Renal cortical epithelial cell (primary cell): ENCODE measurements at places on chromosomes 2 and 18.

- peak; percentile 31 for DNase-seq
Observed at GRCh38 chr18:45275367-45276113, 339.7 kb upstream of the SLC14A2 start.

DNA sequence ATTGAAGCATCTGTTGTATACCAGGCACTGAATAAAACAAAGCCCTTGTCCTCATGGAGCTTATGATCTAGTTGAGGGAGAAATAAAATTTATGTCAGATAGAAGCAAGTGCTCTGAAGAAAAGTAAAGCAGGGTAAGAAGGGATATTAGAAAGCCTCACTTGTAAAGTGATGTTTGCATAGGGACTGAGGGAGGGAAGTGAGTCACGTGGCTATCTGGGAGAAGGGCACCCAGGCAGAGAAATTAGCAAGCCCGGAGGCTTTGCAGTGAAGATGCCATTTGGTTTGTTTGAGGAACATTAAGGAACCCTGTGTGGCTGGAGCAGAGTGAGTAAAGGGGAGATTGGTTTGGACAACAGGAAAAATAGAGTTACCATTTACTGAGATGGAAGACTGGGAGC is 52.1 kb downstream of the RBBP8 start:
- peak; percentile 63 for DNase-seq

- no peak for DNase-seq
Observed at GRCh38 chr2:97848306-97848705, 134.9 kb downstream of the ZAP70 start.

DNA sequence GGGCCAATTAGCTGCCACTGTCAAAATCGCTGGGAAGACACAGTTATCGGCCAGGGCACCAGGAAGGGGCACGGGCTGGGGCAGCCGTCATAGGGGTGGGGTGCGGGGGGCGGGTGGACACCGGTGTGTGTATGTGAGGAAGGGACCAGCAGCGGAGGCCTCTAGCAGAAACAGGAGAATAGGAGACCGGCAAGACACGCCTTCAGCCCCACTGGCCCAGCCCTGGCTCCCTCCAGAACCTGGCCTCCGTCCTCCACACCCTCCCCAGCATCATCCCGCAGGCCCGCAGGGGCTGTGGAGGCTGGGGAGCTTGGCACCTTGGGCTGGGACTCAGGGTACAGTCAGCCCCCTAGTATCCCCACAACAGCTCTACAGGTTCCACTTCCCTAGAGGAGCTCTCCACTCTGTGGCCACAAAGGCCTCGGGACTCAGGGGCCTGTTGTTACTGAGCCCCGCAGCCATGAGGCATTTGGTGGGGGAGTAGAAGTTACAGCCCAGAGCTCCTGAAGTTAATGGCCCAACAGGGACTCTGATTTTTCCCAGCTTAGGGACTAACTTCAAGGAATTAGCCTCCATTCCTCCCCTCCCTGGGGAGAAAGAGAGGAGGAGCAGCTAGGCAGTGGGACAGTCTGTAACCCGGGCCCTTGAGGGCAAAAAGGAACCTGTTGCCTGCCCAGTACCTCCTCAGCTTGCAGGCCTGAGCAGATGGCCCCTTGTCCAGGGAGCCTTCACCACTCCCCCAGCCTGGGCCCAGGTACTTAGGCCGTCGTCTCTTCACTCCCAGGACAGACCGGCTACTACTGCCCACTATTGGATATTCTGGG is 19.9 kb downstream of the SH2D6 start:
- DNase-seq = peak; percentile 47

GRCh38 chr18:2186967-2187366 is 384.3 kb downstream of the METTL4 start:
- no peak for DNase-seq

- no peak for DNase-seq
Observed at GRCh38 chr18:62091487-62092120, 95.3 kb downstream of the PIGN start.

DNA sequence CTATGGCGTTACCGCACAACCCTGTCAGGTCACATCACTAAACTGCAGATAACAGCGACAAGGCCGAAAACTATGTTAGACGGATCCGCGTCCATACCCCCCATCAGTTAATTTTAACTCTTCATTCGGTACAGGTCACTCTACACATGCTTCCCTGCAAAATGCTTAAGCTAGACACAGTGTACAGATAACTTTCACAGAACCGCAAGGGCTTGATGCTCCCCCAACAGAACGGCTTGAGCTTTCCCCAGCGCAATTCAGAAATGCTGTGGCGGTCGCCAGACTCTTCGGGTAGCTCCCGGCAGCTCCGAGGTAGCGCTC is 283 bp upstream of the RBBP8 start:
- no peak for DNase-seq

GRCh38 chr2:69309351-69310110 is 77.5 kb downstream of the GFPT1 start:
- no peak for DNase-seq

DNA sequence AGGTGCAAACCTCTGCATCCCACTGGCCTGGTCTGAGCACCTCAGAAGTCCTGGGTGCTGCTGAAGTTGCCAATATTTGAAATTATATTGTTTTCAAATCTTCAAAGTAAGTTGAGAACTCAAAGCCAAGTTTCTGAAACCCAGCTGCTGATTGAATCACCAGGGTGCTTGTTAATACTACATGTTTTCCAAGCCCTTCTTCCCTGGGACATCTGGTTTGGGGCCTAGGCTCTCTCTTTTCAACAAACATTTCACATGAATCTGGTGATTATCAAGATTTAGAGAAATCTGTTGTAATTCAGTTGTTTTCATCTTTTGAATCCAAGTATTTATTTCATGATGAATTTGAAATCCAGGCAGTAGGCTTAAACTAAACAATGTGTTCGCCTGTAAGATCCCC is 24.4 kb downstream of the MLPH start:
- DNase-seq = no peak

- DNase-seq = no peak
Observed at GRCh38 chr2:69798909-69799526, 30.4 kb upstream of the GMCL1 start.

- peak; percentile 43 for DNase-seq
Observed at GRCh38 chr2:31337860-31338259, 76.7 kb downstream of the XDH start.

DNA sequence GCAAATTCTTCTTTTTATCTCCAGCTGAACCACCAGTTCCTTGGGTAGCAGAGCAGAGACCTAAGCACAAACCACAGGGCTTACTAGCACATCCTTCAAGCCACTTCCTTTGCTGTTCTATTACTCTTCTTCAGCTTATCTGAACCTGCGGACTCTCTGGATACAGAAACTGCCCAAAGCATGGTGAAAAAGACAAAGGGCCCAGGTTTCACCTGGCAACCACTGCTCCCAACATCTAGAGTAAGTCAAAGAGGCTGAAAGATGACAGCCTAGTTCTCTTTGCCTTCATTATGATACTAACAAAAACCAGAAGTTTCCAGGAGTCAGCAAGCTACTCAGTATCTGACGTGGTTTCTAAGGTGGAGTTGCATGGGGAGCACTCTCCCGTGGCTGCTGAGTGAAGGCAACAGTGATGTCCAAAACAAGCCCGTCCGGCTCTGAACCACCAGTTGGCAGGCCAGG is 43.4 kb downstream of the KANSL3 start:
- no peak for DNase-seq

DNA sequence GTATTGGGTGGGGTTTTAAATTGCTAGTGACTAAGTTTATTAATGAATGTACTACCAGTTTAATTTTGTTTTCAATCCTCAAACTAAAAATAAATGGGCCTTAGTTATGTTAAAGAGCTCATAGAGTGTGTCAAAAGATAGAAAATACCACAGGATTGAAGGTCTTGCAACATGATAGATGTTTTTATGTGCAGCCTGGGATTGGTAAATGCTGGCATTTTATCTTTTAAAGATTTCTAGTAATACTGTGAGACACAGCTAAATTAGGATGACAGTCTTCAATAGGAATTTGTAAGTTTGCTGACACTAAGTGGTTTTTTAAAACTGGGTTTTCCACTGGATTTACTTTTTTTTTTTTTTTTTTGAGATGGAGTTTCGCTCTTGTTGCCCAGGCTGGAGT is 122.3 kb downstream of the HAUS1 start:
- peak; percentile 32 for DNase-seq

DNA sequence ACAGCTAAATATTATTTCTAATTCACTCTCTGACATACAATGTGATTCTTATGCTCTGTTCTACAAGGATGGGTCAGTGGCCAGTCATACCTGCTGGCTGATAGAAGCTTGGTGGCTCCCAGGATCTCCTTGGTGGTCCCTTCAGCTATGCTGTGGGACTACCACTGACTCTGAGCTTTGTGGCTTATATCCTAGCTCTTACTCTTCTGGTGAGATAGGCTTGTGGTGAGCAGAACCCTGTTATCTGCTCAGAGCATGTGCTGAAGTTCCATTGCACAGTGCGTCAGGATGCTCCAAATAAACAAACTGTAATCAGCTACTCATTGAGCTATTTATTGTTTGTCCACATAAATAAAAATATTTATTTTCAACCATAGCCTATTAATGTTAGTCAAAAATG is 51.7 kb downstream of the MFSD6 start:
- no peak for DNase-seq

DNA sequence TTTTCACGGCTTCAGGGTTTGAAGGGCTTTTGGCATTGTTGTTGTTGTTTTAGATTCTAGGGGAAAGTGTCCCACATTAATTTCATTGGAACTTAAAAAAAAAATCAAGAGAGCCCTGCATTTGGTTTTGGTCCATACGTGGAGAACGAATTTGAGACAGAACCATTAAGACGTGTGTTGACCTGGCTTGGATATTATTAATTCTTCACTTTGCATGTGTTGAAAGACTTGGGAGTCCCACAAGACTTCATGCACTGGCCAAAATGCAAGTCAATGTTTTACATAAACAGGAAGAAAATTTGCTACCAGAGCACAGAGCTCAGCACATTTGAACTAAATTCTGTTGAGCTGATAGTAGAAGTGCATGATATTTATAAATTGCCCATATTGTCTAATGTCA is 761.2 kb upstream of the ACVR2A start:
- DNase-seq = no peak

DNA sequence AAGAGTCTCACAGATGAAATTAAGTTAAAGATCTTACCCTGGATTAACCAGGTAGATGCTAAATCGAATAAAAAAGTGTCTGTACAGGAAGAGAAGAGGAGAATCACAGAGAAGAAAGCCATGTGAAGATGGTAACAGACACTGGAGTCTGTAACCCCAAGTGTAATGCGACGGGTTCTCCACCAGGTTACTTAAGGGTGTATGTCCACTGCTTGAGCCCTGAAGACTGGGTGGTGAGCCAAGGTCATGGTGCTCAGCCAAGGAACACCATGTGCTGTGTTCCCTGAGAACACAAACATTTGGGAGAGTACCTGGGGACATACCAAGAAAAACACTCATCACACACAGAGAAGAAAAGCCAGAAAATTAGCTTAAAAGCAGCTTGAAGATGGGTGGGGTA is 8.2 kb upstream of the ACADL start:
- no peak for DNase-seq

- no peak for DNase-seq
Observed at GRCh38 chr2:7205151-7205830, 288.1 kb downstream of the RNF144A start.

GRCh38 chr2:239600650-239601049 is 199.8 kb upstream of the HDAC4 start:
- no peak for DNase-seq

DNA sequence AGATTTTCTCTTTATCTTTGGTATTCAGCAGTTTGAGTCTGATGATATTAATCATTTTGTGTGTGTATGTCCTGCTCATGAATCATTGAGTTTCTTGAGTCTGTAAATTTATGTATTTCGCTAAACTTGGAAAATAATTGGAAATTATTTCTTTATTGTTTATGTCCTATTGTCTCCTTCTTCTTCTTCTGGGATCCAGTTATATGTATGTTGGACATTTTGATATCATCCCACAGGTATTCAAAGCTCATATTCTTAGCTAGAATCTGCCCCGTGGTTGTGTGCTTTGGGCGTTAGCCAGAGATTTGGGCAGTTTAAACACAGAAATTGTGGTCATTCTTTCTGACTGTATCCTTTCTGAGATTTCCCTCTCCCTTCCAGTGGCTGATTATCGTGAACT is 243.0 kb upstream of the SPRED2 start:
- no peak for DNase-seq

DNA sequence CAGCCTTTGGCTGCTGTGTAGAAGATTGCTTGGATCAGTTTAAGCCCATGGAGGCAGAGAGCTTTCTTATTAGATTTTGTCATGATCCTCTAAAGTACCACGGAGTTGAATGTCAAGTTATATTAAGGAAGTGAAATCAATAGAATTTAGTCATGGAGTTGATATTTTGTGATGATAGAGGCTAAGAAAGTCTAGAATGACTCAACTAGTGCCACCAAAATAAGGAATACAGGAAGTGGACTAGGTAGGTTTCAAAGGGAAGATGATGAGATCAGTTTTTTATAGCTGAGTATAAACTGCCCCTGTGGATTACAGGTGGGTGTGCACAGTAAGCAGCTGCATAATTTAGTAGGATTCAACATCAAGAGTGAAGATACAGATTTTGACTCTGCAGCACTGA is 25.2 kb downstream of the FBXO36 start:
- no peak for DNase-seq

DNA sequence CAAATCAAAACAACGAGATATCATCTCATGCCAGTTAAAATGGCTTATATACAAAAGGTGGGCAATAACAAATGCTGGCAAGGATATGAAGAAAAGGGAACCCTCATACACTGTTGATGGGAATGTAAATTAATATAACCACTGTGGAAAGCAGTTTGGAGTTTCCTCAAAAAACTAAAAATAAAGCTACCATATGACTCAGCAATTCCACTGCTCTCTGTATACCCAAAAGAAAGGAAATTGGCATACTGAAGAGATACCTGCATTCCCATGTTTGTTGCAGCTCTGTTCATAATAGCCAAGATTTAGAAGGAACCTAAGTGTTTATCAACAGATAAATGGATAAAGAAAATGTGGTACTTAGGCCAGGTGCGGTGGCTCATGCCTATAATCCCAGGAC is 124.8 kb downstream of the MSTN start:
- DNase-seq = no peak

DNA sequence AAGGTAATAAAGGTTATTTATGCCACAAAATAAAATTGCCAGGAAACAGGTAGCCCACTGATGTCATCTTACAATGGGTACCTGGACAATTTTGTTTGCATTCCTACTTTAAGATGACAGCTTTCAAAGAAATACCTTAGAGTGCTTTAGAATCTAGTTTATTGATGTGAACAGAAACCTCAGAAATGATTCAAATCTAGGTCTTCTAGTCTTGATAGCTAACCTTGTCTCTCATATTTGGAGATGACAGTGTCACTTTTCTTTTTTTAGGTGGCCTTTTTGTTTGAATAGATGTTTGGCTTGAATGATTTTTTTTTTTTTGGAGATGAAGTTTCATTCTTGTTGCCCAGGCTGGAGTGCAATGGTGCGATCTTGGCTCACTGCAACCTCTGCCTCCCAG is 69.1 kb downstream of the PIK3C3 start:
- no peak for DNase-seq

GRCh38 chr2:55776966-55777365 is 83.3 kb upstream of the PNPT1 start:
- DNase-seq = no peak
